ENCODE measurements at places on chromosomes 3 and 15.

GRCh38 chr3:184663756-184664155 lies 48.1 kb downstream of the MAGEF1 start:
- DNase-seq = no peak

- DNase-seq = no peak
Observed at GRCh38 chr3:177348974-177349373, 151.7 kb upstream of the TBL1XR1 start.

- DNase-seq = peak; percentile 15
Observed at GRCh38 chr3:113212150-113212843, 940 bp downstream of the BOC start.

DNA sequence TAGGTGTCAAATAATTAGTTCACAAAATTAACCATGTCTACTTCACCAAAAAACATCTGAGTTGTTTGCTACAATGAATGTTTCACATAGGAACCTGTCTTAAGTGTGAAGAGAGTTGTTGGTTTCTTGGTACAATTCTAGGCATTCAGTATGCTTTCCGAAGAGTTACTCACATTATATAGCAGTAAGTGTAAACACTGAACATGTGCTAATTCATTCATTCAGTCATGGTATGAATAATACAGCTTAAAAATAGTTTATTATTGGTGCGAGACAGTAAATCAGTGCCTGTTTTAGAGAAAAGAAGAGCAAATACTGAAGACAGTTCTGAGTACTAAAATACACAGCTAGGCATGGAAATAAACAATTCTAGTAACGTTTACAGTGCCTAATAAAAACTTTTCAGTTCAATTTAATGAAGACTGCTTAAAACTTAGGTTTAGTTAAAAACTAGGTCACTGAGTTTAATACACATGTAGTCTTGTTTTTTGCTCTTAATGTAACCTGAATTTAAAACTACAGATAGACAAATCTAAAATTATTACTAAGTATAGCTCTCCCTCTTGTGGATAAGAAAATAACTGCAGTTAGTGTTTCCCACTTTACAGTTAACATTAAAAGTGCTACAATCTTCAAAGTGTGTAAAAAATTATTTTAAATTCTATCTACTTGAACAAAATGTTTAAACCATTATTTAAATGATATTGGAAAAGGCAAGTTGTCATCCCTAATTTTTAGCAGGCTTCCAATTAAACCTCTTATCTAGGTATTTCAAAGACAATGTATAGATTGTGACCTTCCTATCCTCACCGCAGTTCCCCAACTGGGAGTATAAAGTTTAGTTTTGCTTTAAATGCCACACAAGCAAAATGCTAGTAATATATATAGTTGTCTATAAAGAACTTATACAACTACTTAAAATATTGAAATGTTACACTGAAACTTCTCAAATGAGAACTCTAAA lies 20.1 kb upstream of the ZCWPW2 start:
- peak; percentile 6 for DNase-seq

- no peak for DNase-seq
Observed at GRCh38 chr3:195208183-195208582, 62.8 kb downstream of the XXYLT1 start.

DNA sequence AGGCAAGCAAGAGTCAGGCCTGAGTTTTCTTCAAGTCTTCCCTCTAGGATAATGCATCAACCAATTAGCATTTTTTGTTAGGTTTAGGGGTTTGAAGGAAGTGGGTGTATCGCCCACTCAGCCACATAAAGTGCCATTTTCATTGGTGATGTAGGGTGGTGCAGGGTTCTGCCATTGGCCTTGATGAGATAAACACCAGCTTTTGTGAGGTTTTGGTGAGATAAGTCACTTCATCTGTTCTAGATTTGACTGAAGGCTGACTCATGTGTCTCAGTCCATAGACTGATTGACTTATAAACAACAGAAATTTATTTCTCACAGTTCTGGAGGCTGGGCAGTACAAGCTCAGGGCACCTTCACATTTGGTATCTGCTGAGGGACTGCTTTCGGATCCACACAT lies 84.5 kb upstream of the C3orf80 start:
- DNase-seq = no peak

- DNase-seq = no peak
Observed at GRCh38 chr15:98801234-98801561, 152.9 kb downstream of the IGF1R start.

GRCh38 chr3:17945799-17946399 lies 203.5 kb upstream of the TBC1D5 start:
- no peak for DNase-seq

- peak; percentile 99 for DNase-seq
Observed at GRCh38 chr3:194592798-194593752, 40.1 kb downstream of the TMEM44 start.

- DNase-seq = peak; percentile 60
Observed at GRCh38 chr3:100650651-100651619, 41.5 kb downstream of the ADGRG7 start.

GRCh38 chr3:104632947-104633346 lies 733.8 kb upstream of the ALCAM start:
- DNase-seq = no peak

- no peak for DNase-seq
Observed at GRCh38 chr15:67829647-67830504, 4.6 kb downstream of the SKOR1 start.

DNA sequence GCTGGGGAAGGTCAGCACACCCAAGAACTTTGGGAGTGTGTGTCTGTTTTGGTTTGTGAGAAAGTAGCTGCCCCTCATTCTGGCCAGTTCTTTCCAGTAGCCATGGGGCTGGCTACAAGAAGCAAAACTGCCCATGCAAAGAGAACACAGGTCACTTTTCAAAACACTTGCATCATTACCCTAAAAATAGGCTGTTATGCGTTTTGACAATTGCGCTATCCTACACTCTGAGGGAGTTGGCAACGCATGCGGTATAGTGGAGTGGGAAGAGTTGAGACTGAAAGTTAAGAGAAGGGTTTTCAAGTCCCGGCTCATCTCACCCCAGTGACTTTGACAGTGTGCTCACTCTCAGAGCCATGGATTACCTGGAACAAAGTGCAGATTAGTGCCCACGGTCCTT lies 41.8 kb upstream of the MYZAP start:
- DNase-seq = no peak

DNA sequence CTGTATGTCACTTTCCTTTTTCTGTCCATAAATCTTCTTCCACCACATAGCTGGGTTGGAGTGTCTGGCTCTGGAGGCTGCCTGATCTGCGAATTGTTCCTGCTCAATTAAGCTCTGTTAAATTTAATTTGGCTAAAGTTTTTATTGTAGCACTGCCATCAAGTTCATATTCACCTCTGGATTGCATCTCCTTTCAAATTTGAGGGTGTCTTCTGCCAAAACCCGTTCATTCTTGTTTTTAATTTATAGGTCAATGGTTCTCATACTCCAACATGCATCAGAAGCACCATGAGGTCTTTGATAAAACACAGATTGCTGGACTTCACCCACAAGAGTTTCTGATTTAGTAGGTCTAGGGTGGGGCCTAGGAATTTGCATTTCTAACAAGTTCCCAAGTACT lies 276.5 kb upstream of the NECTIN3 start:
- DNase-seq = no peak

DNA sequence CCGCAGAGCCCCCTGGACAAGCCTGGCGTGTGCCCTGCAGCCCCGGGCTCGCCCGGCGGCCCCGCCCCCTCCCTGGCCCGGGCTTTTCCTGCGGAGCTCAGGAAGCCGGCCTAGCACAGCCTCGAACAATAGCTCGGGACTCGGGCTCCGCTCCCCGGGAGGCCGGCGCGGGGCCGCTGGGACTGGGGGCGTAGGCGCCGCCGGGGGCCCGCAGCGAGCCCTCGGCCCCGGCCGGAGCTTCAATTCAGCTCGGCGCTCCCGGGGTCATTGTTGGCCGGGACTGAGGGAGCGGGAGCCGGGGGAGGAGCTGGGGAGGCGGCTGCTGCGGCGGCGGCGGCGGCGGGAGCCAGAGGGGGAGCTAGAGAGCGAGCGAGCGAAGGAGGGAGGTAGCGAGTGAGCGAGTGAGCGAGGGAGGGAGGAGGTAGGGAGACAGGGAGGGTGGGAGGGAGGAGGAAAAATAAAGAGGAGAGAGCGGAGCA lies 41.0 kb upstream of the ROPN1 start:
- peak; percentile 69 for DNase-seq

DNA sequence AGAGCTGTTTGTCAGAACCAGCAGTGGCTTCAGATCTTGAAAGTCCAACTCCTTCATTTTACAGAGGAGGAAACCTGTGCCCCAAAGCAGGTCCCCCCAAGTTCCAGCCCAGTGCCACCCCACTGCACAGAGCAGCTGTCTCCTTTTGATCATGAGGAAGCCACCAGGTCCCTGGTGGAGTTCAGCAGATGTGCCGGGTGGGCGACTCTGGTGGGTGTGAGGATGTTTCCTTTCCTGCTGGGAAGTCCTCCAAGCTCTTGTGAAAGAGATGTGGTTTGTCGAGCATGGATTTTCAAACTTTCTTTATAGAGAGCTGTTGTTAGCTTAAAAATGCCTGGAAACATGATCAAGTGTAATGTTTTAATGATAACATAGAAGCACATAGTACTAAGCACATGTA lies 52.0 kb downstream of the SMAD3 start:
- DNase-seq = peak; percentile 58

GRCh38 chr15:34355241-34355640 lies 11.8 kb downstream of the LPCAT4 start:
- no peak for DNase-seq

DNA sequence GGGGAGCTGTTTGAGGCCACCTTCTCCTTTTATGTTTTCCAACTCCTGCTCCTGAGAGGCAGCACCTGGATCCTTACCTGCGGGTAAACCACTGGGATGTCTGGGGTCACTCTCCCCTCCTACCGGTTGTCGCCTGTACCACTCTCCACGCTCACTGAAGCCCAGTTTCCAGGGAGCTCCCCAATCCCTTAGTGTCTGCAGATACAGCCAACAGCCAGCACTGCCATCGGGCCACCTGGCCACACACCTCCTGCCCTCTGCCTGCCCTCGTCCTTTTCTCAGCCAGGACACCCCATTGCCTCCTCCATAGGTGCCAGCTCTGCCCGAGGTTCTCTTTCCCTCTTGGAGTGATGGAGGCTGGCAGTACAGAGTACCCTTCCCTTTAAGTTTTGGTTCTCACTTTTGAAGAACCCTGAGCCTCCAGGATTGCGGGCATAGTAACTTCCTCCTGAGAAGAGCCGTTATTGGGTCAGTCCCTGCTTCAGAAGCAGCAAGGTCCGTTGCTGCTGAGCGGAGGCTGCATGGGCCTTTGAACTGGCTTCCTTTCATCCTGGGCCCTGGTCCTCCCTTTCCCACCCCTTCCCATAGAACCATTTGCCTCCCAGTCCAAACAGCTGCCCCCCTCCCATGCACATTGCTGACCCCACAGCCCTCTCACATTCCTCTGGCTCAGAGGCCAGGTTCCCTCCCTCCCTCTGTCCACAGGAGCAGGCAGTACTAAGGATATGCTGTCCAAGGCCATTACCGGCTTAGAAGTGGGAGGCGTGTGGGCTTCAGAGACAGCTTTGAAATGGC lies 30.9 kb downstream of the ARNT2 start:
- DNase-seq = no peak

DNA sequence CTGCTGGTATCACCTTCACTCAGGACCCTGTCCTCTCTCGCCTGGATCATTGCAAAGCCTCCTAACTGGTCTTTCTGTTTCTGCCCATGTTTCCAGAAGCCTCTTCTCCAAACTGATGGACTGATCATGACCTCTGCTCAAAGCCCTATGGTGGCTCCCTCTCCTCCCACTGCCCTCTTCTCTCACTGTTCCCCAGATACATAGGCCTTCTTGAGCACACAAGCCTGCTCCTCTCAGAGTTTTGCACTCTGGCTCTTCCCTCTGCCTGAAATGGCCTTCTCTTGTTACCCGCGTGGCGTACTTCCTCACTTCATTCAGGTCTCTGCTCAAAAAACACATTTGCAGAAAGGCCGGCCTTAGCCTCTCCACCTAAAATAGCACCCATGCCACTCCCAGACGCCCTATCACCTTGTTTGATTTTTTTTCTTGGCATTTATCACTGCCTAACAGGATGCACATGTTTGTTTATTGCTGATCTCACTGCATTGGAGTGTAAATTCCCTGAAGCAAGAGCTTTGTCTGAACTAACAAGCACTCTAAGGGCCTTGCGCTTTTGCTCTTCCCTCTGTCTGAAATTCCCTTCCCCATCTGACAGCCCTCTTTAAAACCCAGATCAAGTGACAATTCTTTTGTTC lies 1.4 kb upstream of the ETFA start:
- peak; percentile 78 for DNase-seq

DNA sequence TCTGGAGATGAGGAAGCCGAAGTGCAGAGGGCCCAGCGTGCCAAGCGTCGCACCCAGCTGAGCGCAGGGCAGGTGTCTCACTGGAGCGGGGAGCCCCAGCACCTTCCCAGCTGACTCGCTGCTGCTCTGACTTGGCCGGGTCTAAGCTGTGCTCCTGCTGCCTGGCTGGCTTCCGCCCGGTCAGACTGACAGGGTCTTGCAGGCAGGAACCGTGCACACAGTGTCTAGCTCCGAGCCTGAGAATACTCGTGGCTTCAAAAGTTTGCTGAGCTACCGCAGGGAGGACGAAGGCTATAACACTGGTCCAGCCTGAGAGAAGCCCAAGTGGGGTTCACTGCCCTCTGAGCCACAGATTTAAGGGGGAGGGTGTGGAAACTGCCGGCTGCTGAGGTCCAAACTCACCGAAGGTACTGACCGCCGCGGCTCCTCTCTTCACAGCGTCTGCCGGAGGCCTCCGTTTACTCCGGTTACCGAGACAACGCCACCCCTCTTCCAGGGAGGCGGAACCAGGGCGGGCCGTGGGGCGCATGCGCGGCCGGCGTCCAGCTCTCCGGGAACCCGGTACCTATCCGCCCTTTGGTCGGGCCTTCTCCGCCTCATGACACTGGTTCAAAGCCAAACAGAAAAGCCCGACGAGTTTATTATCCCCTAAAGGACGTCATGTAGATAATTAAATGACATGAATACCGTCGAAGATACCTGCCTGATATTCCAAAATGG lies at the start of gene CFAP44:
TSS of gene CFAP44 (minus strand) at position 443 of the 720 bp plus-strand sequence. CDS start 7,829 bp downstream, outside the sequence.
- DNase-seq = peak; percentile 62

GRCh38 chr3:80244390-80244789 lies 476.6 kb upstream of the ROBO1 start:
- DNase-seq = peak; percentile 67

- no peak for DNase-seq
Observed at GRCh38 chr3:36957063-36957462, 12.2 kb upstream of the TRANK1 start.

- DNase-seq = no peak
Observed at GRCh38 chr3:66747696-66748095, 246.9 kb upstream of the LRIG1 start.

DNA sequence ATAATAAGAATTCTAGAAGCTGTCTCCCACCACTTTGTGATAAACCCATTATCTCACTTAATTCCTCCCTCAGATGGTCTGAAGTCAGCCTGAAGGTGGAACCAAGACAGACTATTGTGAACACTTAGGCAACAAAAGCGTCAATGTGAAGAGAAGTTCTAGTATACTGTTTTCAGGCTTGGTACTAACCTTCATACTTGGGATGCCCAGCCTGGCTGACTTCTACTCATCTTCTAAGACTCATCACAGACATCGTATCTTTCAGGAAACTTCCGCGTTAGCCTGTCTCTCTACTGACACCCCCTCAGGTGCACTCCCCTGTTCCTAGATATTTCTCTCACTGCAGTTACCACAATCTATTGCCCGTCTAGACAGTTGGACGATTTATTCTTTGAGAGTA lies 201.2 kb downstream of the SATB1 start:
- DNase-seq = no peak

Measured in fibroblast of gingiva (primary cell).